Activated CD8-positive, alpha-beta memory T cell treated with anti-CD3 and anti-CD28 coated beads for 1 hour (primary cell): ENCODE measurements at places on chromosomes 6 and 20.

GRCh38 chr20:6588296-6588695, 179.2 kb upstream of the BMP2 start:
- DNase-seq = no peak

- DNase-seq = no peak
Observed at GRCh38 chr6:142897659-142898058, 47.3 kb downstream of the HIVEP2 start.

DNA sequence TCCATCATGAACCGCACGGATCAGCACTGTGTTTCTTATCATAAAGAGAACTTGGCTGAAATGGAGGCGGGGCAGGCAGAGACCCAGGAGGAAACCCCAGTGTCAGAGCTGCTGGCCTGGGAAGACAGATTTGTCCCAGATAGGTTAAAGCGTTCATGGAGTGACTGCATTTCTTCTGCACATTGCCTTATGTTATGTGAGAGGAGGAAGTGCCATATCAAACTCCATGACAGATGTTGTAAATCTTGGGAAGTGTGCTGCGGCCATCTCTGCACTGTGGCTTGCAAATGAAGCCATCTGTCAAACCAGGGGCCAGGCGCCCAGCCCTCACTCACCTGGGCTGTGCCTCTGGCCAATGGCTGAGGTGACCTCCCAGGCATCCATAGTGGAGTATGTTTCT, 163.0 kb downstream of the SLC24A3 start:
- DNase-seq = no peak

DNA sequence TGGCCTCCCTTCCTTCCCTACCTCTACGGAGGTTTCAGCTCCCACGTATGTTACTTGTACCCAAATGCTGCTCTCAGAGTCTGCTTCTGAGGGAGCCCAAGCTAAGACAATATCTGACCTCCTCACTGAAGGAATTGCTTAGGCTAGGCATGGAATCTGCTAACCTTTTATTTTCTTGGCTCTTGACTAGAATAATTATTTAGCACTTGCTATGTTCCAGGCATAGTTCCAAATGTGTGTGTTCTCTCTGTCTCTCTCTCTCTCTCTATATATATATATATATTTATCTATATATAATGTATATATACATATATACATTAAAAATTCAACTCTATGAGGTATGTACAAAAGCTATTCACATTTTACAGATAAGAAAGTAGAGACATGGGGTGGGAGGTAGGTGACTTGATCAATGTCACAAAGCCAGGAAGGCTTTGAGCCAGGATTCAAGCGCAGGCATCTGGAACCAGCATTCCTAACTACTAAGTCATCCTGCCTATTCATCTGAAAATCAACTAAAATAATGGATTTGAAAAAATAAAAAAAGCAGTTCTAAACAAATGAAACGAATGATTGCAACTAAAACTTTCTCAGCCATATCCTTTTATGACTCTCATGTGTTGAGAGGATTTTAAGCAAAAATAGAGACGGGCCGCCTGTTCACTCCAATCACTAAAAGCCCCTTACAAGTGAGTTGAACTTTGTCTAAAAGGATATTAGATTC, 189.7 kb upstream of the JAG1 start:
- no peak for DNase-seq

DNA sequence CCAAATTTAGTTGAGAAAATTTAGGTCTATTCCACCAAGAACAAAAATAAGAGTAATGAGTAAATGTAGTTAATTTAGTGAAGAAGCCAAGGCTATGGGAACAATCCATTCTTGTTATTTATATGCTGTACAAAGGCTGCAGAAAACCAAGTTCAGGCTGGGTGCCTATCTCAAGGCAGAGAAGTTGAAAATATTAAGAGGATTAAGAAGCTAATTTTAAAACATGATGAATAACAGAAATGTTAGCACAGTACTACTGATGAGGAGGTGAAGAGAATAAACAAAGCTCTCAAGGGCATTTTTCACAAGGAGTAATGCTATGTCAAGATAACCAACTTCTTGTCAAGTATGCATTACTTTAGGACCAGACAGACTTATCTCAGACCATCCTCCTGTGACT, 68.6 kb downstream of the RCAN2 start:
- no peak for DNase-seq

DNA sequence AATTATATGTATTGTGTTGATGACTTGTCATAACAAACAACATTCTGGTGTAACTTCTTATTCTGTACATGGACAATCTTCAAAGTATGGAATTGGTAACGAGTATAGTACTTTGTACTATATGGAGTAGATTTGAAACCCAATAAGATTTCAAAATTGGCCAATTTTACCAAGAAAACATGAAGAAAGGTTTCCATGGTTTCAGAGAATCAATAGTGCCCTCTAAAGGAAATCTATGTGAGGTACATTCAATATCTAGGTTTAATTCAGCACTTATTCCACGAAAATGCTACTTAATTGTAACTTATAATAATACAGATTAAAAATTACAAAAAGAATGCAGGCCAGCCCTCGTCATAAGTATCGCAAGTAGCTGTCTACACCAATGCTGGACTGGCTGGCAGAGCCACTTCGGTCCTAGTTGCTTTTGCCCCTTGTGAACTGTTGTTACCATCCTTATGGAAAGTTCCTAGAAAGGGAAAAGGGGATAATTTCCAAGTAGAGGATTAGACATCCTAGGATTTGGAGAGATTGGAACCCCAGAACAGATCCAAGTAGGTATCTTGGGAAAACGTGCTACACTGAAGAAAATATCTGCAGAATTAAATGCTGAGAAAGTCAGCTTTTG, 70.9 kb downstream of the LCA5 start:
- DNase-seq = no peak
